ENCODE measurements at places on chromosomes 2 and 18. TPM values are rescaled to one million over a fixed set of nuclear protein-coding genes. Genes with fewer than 3 reads are reported as not detected.

- no peak overlapping the region for H3K4me3 ChIP-seq
- DNase-seq = no peak
- no peak overlapping the region for H3K27ac ChIP-seq
- no peaks in the 10 kb centered on the region for H3K4me1 ChIP-seq
- no peaks in the 10 kb centered on the region for H3K36me3 ChIP-seq
Measured at GRCh38 chr2:54088719-54089118, 26.7 kb upstream of the ACYP2 start.

DNA sequence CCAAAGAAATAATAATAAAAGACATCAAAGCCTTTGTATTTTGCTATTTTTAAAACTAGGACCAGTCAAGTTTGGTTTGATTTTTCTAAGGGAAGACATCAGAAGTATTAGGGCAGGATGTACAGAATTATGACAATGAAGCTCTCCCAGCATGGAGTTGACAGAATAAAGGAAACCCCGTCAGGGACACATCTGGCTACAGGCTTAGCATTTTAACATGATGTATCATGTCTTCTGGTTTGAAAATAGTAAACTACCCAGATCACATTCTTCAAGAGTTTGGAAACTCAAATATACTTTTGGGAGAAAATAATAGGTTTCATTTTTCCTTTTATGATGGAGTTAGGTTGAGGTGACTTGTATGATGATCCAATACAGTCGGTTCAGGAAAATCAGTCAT is 552.0 kb upstream of the CDH2 start:
- DNase-seq = no peak
- H3K27me3 ChIP-seq = no peaks in the 10 kb centered on the region
- H3K4me1 ChIP-seq = no peaks in the 10 kb centered on the region

DNA sequence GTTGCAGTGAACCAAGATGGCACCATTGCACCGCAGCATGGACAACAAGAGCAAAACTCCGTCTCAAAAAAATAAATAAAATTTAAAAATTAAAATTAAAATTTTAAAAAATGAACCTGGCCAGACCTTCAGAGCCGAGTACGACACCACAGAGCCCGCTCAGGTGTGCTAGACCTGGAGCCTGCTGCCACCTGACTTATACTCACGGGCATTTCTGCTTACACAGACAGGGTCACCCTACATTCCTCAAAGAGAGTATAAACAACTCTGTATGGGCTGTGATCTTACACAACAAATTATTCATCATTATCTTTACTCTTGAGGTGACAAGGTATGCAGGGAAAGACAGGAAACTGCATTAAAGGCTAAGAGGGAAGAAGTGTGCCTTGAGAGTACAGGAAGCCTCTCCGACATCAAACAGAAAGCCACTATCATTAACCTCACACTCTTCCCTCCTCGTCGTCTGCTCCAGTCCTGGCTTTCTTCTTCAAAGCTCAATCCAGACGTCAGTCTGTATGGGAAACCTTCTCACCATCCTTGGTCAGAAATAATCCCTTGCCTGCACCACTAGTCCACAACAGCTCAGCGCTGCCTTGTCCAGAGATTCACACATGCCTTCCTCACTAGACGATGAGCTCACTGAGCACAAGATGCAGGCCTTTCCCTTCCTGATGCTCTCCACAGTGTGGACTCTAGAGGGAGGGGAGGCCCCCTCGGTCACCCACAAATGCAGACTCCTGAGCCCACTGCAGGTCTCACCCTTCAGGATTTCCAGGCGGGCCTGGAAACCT is 56.2 kb downstream of the UXS1 start:
- H3K27me3 ChIP-seq = no peaks in the 10 kb centered on the region
- no peak overlapping the region for H3K4me3 ChIP-seq
- no peaks in the 10 kb centered on the region for H3K36me3 ChIP-seq
- H3K4me1 ChIP-seq = no peaks in the 10 kb centered on the region
- DNase-seq = no peak
- H3K27ac ChIP-seq = peak overlapping the region; percentile 52

DNA sequence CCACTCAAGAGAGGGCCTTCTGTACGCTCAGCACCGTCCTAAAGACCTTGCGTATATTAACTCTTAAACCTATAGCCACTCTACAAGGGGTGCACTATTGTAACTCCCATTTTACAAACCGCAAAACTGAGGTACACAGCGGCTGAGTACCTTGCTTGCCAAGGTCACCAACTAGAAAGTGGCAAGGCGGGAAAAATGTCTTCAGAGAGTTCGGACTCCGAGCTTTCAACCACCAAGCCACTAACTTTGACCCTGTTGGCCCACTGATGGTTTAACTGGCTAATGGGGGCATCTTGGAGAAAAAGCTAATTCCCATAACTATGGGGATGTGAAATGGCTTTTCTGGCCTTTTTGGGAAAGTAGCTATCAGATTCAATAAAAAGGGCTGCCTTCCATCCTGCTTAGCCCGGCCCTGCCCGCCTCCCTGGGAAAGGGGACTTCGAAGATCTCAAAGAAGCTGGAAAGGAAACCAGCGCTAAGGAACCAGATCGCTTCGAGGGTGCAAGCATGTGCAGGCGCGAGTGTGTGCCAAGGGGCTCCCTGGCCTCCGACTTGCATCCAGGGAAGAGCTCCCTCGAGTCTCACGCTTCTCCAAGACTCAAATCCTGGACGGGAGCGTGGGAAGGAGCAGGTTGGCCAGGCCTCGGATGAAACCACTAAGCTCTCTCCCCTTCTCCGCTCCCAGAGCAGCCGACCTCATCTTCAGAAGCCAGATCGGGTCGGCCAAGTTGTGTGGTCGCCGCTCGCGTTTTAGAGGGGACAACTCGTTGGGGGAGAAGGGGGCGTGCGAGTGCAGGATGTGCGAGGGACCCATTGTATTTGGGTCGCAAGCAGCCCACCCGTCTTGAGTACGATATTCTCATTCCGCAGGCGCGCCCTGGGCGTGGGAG is 2.2 kb upstream of the SP5 start:
- H3K4me3 ChIP-seq = no peak overlapping the region
- no peak overlapping the region for H3K27ac ChIP-seq
- H3K27me3 ChIP-seq = peaks cover 4% of the 10 kb centered on the region
- H3K4me1 ChIP-seq = no peaks in the 10 kb centered on the region
- DNase-seq = no peak

SLC19A3 gene
- total RNA-seq = 1.3 TPM

DNA sequence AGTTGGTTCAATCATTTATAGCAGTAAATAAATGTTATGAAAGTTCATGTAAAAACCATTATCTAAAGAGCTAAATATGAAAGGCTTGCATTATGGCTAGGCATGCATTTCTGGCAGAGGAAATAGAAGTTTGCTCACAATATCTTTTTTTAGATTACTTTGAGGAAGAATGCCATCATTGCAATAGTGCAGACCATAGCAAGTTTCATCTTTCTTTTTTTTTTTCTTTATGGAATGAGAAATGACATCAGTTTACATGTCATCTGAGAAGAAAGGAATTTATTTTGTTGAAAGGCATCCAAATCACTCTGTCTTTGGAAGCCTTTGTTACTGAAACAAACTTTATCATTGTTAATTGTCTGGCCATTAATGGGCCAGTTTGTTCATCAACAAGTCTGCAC is 74.5 kb upstream of the NCKAP5 start:
- no peak overlapping the region for H3K27ac ChIP-seq
- no peaks in the 10 kb centered on the region for H3K36me3 ChIP-seq
- H3K4me3 ChIP-seq = no peak overlapping the region
- H3K27me3 ChIP-seq = no peaks in the 10 kb centered on the region

TMEM37 gene
- total RNA-seq = 1.7 TPM

LYPD1 gene
- total RNA-seq = 0.18 TPM

DNA sequence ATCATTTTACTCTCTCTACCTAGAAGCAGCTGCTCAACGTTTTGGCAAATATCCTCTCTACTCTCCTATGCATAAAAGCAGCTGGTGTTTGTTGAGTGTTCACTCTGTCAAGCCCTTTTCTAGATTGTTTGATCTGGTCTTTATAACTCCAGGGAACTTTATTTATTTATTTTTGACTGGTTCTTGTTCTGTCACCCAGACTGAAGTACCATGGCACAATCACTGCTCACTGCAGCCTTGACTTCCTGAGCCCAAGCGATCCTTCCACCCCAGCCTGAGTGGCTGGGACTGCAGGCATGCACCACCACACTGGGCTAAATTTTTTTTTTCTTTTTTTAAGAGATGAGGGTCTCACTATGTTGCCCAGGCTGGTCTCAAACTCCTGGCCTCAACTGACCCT is 12.7 kb downstream of the CATIP start:
- H3K4me3 ChIP-seq = no peak overlapping the region
- peak overlapping the region; percentile 94 for H3K27ac ChIP-seq
- H3K4me1 ChIP-seq = peaks cover 4% of the 10 kb centered on the region
- H3K36me3 ChIP-seq = no peaks in the 10 kb centered on the region
- DNase-seq = no peak

- H3K27ac ChIP-seq = no peak overlapping the region
- H3K4me3 ChIP-seq = no peak overlapping the region
- DNase-seq = no peak
- H3K36me3 ChIP-seq = no peaks in the 10 kb centered on the region
- H3K27me3 ChIP-seq = no peaks in the 10 kb centered on the region
Measured at GRCh38 chr18:46772357-46772756, 15.5 kb upstream of the ST8SIA5 start.

GALNT1 gene
- total RNA-seq = 40.2 TPM

GRCh38 chr2:69154106-69154505 is 141.1 kb downstream of the ANTXR1 start:
- no peaks in the 10 kb centered on the region for H3K36me3 ChIP-seq
- no peak overlapping the region for H3K4me3 ChIP-seq
- no peaks in the 10 kb centered on the region for H3K4me1 ChIP-seq
- no peaks in the 10 kb centered on the region for H3K27me3 ChIP-seq
- peak overlapping the region; percentile 12 for H3K27ac ChIP-seq

GRCh38 chr2:44945676-44946371 is 4.3 kb downstream of the SIX3 start:
- H3K27ac ChIP-seq = no peak overlapping the region
- H3K36me3 ChIP-seq = no peaks in the 10 kb centered on the region

DNA sequence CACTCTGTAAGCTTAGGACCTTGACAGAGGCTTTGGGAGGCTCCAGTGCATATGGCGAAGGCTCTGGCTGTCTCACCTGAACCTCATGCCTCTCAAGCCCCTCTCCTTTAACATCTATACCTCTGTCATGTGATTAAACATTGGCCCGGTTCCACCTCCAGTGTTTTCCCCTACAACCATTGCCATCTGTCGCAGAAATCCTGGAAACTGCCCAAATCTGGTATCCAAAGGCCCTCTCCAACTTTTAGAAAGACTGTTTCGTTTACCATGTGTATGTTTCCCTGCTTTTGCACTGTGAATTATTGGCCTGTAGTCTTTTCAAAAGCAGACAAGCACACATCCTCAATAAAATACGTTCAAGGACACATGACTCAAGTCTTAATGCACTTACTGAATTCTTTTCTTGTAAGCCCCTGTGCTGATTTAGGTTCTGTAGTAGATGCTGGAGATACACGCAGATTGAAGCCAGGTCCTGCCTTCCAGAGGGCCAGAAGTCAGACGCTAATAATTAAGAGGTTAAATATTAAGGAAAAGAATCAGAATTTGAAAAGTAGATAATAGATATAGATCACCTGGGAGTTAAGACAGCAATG is 386.4 kb upstream of the SLC14A2 start:
- no peaks in the 10 kb centered on the region for H3K27me3 ChIP-seq
- H3K4me3 ChIP-seq = no peak overlapping the region
- no peak overlapping the region for H3K27ac ChIP-seq
- DNase-seq = no peak

- no peaks in the 10 kb centered on the region for H3K27me3 ChIP-seq
- H3K27ac ChIP-seq = no peak overlapping the region
- no peaks in the 10 kb centered on the region for H3K36me3 ChIP-seq
- DNase-seq = peak; percentile 23
Measured at GRCh38 chr2:168565112-168565511, 109.0 kb downstream of the CERS6 start.

DNA sequence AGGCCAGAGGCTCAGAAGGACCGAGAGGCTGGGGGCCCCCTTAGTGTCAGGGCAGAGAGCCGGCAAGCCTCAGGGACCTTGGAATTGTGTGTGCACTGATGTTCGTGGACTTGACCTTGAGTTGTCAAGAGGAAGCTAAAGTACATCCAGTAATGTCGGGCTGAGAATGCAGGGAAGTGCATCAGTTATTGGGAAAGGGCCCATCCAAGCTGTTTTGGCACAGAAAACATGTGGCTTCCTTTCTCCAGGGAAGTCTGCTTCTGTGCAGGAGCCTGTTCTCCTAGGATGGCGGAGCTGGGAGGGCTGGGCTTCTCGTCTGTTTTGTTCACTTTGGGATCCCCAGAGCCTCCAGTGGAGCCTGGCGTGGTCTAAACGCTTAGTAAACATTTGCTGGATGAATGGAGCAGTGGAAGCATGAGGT is 23.7 kb downstream of the ATOH8 start:
- no peak overlapping the region for H3K4me3 ChIP-seq
- no peaks in the 10 kb centered on the region for H3K4me1 ChIP-seq
- no peaks in the 10 kb centered on the region for H3K36me3 ChIP-seq
- no peak for DNase-seq

PAX8 gene
- 1.0 TPM for total RNA-seq

NPC1 gene
- total RNA-seq = 63.5 TPM

DNA sequence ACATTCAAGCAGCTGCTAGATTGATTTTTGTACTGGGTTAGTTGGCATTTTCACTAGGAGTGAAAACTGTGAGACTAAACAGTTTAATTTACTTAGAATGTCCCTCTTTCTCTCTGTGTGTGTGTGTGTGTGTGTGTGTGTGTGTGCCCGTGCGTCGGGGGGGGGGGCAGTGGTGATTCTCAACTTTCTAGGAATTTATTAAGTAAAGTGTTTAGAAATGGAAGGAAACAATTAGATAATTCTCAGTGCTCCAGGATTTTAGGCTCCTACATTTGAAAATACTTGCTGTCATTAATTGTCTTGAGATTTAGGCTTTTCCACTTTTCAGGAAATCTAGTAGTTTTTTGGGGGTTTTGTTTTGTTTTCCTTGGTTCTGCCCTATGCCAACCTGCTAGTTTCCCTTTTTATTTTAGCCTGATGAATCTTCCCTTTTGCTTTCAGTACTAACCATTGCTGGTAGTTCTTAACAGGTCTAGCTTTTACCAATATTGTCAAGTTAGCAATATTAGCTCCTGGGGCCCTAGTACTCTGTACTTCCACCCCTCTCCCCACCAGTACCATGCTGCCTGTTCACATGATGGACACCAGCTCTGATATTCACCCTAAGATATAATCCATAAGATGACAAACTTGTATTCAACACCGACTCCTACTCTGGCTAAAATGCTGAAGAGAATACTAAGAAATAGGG is 4.9 kb downstream of the EPAS1 start:
- H3K4me3 ChIP-seq = no peak overlapping the region
- H3K27me3 ChIP-seq = no peaks in the 10 kb centered on the region
- no peaks in the 10 kb centered on the region for H3K36me3 ChIP-seq
- no peak for DNase-seq
- H3K27ac ChIP-seq = no peak overlapping the region
- peaks cover 12% of the 10 kb centered on the region for H3K4me1 ChIP-seq

- no peaks in the 10 kb centered on the region for H3K4me1 ChIP-seq
- no peak overlapping the region for H3K4me3 ChIP-seq
- H3K36me3 ChIP-seq = no peaks in the 10 kb centered on the region
- H3K27me3 ChIP-seq = no peaks in the 10 kb centered on the region
- DNase-seq = no peak
Measured at GRCh38 chr2:178204977-178205376, 10.7 kb downstream of the OSBPL6 start.

HSBP1L1 gene
- 66.9 TPM for total RNA-seq

UGT1A9 gene
- total RNA-seq = not detected
